Activated T-helper 1 cell treated with anti-CD3 and anti-CD28 coated beads, Interleukin-2, amount 50 U/mL, for 16 hours (primary cell): ENCODE measurements at places on chromosomes 3 and 15.

GRCh38 chr3:158918008-158918407 is 116.2 kb downstream of the MFSD1 start:
- DNase-seq: no peak

- no peak for DNase-seq
These were observed 1.7 kb downstream of the BFSP2 start for GRCh38 chr3:133401374-133402135.

- DNase-seq: no peak
These were observed 12.3 kb upstream of the MB21D2 start for GRCh38 chr3:192929755-192930547.

DNA sequence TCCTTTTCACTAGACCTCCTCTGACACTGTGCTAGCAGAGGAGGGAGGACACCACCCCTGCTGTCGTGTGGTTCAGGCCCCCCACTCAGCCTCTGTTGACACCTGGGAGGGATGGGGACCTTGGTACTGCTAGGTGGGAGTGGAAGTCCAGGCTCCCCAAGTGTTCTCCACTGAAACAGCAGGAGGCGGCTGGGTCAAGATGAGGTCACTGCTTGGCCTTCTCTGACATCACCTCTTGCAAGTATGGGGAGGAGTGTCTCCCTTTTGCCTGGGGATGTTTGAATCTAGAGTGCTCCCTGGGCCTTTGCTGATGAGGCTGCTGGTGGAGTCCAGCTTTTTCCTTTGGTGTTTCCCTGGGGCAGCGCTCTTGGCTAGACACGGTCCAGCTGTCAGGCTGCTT is 101.5 kb downstream of the CHRNA7 start:
- DNase-seq: no peak

DNA sequence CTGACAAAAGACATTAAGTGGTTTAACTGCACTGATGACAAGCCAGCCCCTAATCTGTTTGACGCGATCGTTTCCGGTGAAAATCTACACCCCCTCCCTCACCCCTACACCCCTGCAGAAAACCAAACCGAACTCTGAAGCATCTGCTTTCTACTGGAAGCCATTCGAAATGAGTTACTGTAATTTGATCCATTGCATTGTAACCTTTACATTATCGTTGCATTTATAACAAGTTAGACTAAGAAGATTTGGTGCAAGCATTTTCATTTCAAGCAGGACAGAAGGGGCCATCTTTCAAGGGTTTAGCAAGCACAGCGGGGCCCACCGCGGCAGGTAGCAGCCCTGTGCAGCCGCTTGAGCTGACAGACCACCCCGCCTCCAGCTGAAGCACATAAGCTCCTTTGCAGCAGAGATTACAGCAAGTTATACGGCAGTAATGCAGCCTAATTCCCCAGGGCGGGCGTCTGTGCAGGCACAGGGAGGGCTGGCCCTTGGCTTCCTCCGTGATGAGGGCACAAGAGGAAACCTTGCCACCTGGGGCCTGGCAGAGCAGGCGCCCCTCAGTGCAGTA is 79.3 kb downstream of the CHSY1 start:
- no peak for DNase-seq

GRCh38 chr3:182760576-182761164 is 32.6 kb upstream of the ATP11B start:
- no peak for DNase-seq
